Progenitor cell of endocrine pancreas (in vitro differentiated cells): ENCODE measurements at places on chromosomes 12 and 14.

- DNase-seq: no peak
These were observed 279.8 kb upstream of the DIO2 start for GRCh38 chr14:80491131-80491530.

GRCh38 chr12:80920006-80920405, 17.7 kb downstream of the LIN7A start:
- DNase-seq: no peak

DNA sequence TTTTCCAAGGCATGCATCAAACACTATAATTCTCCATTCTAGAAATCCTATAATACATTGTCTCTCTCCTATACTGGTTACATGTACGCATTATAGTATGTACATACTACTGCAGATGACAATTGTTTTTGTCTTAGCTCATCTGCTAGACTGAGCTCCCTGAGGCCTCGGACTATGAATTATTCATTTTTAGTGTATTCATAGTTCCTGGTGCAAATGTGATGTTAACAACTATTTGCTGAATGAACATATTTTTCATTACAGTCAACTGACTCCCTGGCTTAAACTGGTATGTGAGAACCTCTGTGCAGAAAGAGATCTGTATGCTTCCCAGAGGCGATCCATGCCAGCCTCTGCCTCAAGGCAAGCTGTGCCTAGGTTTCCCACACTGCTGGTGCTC, 91.8 kb upstream of the PARP11 start:
- no peak for DNase-seq

DNA sequence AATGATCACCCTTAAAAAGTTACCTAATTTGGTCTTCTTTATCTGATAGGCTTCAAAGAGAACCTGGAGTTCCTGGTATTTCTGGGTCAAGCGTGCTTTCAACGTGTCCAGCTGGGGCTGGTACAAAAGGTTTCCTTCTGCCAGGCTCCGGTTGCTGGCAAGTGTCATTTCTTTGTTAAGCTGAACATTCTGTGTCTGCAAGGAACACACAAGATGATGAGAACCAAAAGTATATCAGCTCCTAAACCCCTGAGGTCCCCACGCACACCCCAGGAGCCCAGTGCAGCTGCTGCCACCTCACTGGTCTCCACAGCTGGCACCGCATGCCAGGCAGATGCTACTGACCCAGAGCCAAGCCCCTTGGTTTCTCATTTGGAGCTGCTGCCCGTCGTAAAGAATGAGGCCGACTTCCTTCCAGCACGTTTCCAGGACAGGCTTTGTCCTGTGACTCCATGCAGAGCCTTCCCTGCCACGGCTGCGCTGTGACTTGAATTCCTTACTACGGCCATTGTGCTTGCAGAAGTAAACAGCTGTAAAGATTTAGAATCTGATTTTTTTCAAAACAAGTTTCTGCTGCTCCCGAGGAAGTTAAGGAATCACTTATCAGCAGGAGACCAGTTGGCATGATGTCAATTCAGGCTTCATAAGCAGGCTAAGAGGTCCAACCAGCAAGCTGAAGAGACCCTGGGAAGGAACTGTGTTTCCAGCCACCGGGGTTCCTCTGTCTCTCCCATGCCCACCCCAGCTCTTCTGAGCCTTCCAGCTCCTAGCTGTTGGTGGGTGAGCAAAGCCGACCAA, 24.9 kb downstream of the VPS37B start:
- no peak for DNase-seq

DNA sequence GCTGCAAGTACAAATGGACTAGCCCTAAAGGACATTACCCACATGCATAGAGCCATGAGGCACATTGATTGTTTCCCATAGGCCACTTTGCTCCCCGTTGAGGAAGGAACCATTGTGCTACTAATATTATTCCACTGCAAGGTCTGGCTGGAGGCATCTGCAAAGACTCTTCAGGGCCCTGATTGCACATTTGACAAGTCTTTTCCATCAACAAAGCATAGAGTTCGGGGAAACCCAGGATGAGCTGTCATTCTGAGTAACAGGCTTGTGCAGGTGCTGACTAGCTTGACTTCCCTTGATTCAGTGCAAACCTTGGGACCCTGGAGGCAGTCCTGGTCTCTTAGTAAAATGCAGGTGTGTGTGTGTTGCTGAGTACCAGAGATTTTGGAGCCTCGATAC, 73.8 kb downstream of the SUSD6 start:
- DNase-seq: no peak

- DNase-seq: no peak
These were observed 29.0 kb upstream of the WDR89 start for GRCh38 chr14:63670692-63671091.

- no peak for DNase-seq
These were observed 87.7 kb downstream of the MAP1LC3B2 start for GRCh38 chr12:116646901-116647300.

- no peak for DNase-seq
These were observed 48.0 kb downstream of the ETNK1 start for GRCh38 chr12:22672951-22673350.

DNA sequence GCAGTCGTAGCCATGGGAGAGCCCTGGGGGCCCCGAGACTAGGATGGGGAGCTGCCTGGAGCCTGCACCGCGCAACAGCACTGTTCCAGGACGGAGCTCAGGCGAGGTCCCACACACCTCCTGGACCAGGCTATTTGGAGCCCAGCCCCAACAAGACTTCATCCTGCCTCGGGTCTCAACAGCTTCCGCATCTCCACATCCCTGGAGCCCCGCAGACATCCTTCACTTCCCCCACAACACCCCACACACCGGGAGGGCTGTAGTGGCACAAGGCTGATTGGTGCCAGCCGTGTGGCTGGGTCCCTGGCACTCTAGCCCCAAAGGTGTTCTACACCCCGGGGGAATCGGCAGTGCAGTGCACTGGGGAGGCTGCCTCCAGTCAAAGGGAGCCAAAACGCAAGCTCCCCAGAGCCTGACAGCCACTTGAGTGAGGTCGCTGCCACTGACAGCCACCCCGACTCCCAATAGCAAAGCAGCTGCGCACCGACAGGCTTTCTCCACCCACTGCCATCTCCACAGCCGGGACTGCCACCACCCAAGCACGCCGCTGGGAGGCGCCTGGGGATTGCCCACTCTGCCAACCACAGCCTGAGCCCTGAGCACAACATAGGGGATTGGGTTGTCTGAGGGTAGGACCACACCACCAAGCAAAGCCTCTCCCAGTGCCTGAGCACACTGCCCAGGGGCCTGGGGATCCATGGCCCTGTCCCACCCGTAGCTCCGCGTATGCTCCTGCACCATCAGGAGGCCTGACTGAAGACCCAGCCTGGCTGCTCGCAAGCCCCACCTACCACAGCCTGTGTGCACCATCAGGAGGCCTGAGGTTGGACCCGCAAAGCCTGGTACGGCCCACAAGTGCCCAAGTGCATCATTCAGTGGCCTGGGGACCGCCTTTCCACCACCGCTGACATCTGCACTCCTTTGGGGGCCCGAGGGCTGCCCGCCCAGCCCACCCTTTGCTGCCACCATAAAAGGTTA, 13.2 kb upstream of the KLRF1 start:
- DNase-seq: peak; percentile 82

DNA sequence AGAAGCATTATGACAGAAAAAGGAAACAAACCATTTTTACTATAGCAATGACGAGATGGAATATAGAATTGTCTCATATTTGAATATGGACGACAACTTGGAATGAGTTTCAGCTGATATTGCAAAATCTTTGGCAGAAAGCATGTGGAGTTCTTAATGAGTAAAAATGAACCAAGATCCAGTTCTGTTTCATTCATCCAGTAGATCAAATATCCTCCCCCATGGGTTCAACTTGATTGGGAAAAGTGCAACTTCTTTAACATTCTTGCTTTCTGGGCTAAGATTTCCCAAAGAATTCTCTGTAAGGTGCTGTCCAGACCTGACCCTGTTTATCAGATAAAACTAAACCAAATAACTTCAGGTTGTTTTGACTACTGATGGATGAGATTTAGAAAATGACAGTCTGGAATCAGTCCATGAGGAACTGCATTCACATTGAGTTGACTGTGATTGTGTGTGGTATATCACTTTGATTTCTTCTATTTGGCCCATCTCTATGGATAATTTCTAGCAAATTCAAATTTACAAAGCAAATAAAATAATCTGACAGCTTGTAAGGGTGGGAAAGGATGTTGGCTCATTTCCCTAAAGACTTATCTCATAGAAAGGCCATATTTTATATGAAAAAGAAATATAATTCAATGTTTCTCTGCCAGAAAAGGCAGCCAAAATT, 267.4 kb downstream of the ADAMTS20 start:
- DNase-seq: no peak

DNA sequence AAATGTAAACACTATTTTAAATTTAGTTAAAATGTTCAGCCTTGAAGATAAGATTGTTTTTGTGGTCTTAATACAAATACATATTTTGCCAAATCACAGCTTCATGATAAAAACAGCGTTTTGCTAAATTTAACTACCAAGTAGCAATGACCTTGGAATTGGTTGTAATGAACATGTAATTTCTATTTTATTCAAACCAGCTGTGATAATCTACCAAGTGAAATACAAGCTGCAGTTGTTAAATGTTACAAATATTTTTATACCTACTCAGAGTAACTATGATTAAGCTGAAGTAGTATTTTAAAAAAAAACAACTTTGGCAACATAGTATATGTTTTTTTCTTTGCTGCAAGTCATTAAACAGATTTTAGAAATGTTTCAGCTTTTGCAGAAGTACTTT, 96.2 kb downstream of the CPSF2 start:
- no peak for DNase-seq

DNA sequence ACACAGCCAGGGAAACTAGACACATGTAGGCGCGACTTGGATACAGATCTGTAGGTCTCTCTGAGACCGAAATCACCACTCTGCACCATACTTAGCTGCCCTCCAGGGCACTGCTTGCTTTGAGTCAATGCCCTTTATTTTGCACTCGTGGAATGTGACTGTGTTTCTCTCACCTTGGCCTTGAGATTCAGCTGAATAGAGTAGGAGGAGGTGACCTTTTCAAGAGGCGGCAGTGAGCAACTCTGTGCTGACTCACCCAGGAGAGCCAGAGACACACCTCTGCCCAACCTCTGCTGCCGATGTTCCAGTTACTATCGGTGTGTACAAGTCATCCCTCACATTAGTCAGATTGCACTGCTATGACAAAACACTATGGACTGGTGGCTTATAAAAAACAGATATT, 583.4 kb downstream of the VRK1 start:
- DNase-seq: no peak

- no peak for DNase-seq
These were observed 60.9 kb downstream of the NAV3 start for GRCh38 chr12:77891518-77892147.

DNA sequence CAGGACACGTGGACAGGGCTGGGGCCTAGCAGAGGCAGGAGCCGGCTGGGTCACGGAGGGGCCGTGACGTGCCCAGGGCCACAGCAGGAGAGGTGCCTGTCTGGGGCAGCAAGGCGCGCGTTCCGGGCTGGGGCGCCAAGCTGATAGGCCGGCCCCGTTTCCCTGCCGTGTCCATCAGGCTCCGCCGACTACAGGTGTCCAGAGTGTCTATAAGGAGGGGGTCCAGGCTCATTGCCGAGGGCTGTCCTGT, 18.5 kb downstream of the FBRSL1 start:
- DNase-seq: no peak

GRCh38 chr14:34843011-34843554, 32.1 kb downstream of the BAZ1A start:
- no peak for DNase-seq

- no peak for DNase-seq
These were observed 151.6 kb downstream of the FOXA1 start for GRCh38 chr14:37443461-37443860.

DNA sequence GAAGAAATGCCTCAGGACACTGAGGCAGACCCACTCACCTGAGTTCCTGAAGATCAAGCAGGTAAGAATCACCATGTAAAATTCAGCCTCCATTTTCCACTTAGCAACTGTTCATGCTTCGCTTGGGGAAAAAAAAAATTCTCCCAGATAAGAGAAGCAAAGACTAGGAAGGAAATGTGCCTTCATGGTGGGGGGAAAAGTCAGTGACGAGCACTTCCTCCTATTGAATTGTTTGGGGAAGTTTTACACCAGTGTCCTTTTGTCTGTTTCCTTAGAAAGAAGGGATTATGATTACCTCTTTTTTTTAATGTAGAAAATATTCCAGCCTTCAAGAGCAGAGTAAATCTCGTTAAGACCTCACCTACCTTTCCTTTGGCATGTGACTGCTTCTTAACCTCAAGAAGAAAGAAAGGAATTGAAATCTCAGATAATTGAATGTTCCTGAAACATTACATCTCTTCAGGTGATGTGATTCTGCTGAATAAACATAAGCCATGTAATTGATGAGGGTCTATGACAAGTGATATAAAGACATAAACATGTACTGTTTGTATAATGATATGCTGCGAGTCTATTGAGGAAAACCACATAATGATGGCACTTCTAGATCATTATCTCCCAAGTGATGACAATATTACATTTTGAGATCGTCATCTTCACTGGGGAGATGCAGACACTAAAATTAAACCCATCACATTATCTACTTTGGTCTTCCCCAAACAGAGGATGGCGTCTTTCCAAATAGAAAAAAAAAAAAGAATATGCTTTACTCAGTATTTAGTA, at the start of gene PTPRB:
PTPRB (minus strand) TSS at position 127 of the 783 bp plus-strand sequence; CDS start at position 93, 34 bp downstream.
- DNase-seq: no peak

GRCh38 chr12:93090731-93091172, 161.7 kb upstream of the EEA1 start:
- no peak for DNase-seq

DNA sequence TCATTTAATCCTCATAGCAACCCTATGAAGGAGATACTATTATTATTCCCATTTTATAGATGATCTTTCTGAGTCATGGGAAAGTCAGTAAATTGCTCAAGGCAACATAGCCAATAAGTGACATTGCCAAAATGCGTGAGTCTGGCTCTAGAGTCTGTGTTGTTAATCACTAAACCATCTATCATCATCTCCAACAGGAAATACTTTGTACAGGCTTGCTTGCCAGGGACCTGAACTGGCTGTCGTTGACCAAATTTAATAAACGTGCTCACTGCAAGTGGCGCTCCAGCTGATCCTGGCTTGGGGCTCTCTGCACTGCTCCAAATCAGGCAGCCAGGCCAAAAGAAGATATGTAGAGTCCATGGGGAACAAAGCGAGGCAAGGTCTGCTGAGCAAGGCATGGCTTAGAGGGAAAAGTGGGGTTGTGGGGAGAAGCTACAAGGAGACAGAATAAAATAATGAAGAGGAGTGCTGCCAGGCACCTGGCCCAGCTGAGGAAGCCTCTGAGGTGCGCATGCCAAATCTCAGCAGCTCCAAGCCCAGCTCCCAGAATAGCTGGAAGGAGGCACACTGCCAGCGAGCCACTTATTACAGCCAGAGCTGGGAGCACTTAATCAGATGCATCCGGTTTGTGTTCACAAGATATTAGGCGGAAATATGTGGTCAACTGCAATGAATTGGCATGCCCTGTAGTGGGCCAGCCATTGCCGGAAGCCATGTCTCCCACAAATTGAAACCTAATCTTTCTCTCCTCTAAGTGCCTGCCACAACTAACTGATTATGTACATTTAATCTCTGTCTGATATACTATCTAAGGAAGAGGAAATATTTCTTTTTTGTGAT, 43.3 kb upstream of the PTPRO start:
- DNase-seq: no peak
